ENCODE measurements at places on chromosomes 3 and 15.

DNA sequence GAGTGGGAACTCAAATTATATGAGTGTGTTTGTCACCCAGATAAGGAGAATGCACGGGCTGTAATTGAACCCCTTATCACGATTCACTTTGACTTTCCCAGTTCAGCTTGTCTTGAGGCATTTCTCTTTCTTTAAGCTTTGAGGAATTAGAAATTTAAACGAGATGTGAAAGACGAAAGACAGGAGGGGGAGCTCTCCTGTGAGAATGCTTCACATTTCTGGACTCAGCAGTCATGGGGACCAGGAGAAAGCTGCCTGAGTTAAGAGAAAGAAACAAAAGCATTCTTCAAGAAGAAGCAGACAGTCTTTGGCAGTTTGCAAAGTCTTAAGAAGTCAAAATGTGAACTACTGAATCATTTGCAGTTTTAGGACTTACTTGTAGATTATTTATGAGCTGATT, 205.6 kb downstream of the NECTIN3 start:
- no peak for DNase-seq

DNA sequence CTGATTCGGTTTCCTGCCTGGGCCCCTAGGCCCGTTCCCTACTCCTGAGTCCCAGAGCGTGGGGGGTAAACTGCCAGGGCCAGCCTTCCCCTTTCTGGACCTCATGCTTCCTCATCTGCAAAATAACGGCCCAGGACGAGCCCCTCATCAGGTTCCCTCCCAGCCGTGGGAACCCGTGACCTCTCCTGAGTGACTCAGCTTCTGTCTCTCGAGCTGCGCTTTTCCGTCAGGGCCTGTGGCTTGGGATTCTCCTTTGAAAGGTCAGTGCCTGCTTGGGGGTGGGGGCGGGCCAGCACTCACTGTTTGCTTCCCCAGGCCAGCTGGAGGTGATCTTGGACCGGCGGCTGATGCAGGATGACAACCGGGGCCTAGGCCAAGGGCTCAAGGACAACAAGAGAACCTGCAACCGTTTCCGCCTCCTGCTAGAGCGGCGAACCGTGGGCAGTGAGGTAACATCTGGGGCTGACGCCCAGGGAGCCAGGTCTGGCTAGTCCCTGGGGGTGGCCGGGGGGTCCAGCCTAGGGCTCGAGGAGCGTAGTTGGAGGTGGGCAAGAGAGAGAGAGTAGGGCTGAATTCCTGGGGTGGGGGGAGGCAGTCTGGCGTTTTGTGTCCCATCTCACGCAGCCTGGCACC, 12.8 kb downstream of the MAN2A2 start:
- no peak for DNase-seq

DNA sequence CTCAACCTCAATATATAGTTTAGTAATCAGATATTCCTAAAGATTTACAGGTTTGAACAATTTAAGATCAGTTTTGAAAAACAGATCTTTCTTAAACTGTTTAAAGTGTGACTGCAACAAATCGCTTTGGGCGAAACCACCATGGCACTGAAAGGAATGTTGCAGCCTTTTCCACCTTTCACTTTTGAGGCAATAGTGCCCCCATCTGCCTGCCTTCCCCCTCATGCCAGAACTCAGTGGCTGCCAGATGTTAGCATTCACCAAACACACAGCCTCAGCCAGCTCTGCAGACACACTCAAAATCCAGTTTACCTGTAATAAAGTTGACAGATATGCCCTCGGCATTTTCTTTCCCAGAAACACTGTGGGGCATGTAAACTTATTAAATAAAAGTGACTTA, 3.3 kb downstream of the LYSMD4 start:
- no peak for DNase-seq

GRCh38 chr3:180036671-180037455, at the start of gene PEX5L:
Gene PEX5L, minus strand, starts transcription at chr3:180036937. Its CDS starts 338 bp downstream, at chr3:180036599.
- DNase-seq: no peak

Measured in thoracic aorta (tissue), 2 donors.